Activated CD8-positive, alpha-beta memory T cell treated with anti-CD3 and anti-CD28 coated beads for 1 hour (primary cell): ENCODE measurements at places on chromosomes 7 and 10.

DNA sequence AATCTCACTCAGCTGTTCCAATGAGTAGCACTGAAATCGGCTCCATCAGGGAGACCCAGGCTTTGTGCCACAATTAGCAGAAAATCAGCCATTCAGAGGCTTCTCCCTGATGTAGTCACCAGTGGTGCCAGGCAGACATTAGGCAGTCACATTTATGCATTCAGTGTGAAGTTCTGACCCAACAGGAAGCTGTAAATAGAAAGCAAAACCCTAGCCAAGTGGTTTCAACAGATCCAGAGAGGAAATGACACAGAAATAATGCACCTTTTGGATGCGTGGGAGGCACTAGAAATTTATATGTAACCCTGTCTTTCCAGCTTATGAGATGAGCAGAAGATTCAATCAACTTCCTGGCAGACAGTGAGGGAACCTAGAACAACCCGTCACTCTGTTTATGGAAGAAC, 186.4 kb downstream of the PDE1C start:
- no peak for DNase-seq

DNA sequence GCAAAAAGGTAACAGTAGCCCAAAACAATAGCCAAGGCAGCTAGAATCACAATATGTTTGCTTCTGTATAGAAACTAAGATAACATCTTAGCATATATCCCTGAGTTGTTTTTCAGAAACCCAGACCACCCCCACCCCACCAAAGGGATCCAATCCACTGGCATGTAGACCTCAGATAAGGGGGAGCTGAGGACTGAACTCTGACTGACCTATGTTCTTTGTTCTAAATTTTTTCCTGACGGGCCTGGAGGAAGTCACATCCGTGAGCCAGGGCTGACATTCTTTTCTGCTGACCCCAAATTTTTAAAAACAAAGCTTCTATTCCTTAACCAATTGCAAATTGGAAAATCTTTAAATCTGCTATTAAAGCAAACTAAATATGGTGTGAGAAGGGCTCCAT, 493.9 kb upstream of the IGFBP3 start:
- DNase-seq = no peak

DNA sequence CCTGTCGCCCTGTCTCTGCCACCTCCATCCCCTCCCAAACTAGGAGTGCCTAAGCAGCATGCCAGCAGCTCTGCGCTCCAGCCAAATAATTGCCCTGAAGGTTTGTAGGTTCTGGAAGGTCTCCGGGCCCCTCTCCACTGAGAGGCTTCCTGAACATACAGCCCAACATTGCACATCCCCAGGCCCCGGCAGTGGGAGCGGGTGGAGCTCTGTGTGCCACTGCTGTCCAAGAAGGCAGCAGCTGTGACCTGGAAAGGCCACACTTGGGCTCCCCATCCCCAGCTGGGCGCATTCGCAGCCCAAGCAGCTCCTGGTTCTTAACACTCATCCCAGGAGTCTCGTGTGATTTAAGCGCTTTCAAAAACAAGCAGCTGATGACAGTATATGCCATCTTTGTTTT, 95.7 kb downstream of the COL13A1 start:
- DNase-seq = no peak

DNA sequence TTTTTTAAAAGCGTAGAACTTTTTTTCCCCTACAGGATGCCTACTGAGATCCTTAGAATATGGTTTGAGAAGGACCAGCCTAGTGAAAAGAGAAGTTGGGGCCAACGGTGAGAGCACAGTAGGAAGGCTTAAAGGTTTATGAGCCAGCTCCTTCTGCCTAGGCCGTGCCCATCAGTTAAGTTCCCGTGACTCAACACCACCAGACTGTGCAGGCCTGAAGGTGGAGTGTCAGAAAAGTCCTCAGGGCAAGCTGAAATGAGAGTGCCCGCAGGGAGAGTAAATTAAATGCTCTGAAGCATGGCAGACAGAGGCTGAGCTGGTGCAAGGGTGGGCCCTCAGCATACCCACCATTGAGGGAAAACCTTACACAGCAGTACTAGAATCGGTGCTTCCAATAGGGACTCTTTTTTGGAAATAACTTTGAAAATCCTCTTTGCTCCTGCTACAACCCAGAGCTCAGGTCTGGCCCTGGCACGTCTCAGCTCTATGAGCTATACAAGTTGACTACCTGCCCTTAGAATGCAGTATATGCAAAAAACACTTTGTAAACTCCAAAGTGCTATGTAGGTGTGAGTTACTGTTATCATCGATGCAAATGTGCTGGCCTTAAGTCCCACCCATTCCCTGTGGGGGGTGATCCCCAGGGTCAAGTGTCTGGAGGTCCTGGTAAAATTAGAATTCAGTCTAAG, 15.2 kb upstream of the C10orf67 start:
- no peak for DNase-seq

DNA sequence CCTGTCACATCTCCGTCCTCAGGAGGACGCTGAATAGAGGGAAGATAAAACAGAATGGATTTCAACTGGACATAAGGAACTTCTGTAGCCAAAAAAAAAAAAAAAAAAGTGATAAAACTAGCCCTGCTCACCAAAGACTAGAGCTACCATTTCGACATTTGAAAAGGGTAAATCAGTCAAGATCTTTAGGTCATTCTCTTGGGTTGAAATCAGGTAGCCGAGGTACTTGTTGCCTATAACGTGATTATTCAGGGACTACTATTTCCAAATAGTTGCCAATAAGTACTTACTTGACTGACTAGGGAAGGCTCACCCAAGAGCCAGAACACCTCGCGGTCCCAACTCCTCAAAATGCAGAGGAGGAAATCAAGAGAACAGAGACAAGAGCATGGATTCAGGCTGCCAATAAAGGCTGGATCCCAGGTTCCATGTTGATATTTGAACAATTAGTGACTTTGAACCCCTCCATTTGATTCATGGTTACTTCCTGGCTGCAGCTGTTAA, 2.0 kb downstream of the RHEB start:
- DNase-seq = no peak

GRCh38 chr7:74231232-74231590, 21.4 kb downstream of the LAT2 start:
- DNase-seq = no peak

- no peak for DNase-seq
Observed at GRCh38 chr7:92767437-92767836, 68.9 kb downstream of the CDK6 start.

- DNase-seq = no peak
Observed at GRCh38 chr7:122397381-122397780, 92.8 kb upstream of the FEZF1 start.

DNA sequence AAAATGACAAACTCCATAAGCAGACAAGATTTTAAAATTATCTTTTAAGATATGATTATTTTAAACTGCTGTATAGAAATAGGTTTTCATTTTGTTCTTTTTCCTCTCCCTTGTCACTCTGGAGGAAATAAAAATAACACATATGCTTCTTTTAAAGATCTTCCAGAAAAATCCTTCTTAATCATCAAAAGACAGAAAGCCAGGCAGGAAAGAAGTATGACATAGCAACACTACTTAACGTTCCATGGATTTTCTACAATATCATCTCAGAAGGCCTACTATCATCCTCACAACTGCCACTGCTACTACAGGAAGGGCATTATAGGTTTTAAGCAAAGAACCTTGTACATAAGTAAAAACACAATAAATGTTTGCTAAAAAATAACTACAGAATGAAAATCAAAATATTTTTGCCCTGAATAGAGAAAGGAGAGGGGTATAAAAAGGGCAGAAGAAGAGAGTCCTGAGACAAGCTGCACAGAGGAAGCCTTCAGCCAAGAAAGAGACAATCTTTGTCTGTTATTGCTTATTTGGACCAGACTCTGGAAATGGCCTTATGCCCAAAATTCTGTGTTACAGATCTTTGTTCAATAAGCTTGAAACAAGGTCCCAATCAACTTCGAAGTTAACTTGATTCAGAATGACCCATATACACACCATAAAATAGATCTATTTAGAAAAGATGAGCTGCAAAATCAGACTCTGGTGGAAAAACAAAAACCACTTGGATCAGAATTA, 67.8 kb downstream of the ABI1 start:
- no peak for DNase-seq
